Activated T-cell treated with anti-CD3 and anti-CD28 coated beads for 4 hours (primary cell): ENCODE measurements at places on chromosomes 7 and 10.

- no peak for DNase-seq
Observed at GRCh38 chr10:74011017-74011416, 13.1 kb downstream of the VCL start.

DNA sequence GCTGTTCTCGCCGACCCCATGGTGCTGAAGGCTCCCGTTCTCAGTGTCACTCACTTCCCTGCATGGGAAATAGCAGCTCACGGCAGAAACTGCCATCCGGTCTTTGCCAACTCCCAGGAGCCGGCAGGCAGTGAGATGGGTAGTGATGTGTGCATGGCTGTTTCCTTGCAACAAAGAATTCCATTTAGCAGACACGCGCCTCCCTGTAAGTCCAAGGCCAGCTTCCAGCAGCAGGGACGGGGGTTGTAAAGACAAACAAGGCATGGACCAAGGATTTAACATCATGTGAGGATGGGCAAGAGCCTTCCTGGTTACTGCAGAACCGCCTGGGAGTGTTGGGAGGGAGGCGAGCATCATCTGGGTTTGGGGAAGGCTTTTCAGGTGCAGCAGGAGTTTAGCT, 273.1 kb downstream of the GLRX3 start:
- no peak for DNase-seq

DNA sequence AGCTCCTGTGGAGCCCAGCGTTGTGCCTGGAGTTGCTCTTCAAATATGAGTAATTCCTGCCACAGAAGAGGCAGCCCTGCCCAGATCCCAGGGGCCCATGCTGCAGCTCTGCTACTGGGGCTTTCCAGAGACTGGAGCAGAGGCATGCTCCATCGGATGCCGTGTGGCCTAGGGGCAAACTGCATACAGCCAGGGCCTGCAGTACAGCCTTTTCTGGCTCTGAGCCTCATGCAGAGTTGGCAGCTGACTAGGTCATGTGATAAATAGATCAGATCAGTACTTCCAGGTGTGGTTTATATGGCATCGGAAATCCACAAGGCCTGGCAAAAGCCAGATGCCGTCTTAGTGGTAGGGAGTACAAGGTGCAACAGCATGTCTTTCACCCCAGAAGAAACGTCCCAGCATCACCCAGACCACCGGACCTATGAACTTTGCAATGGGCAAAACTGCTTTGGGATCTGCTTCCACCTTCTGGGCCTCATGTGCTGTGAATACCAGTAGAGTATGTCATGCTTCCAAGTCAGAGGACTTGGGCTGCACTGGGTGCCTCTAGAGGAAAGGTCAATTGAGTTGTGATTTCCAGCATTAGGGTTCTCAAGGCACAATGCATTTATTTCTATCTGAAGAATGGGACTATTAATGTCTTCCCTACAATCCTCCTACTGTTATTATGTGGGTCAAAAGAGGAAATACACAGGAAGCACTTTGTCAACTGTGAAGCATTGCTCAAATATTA, 250.7 kb upstream of the ZNF32 start:
- no peak for DNase-seq

DNA sequence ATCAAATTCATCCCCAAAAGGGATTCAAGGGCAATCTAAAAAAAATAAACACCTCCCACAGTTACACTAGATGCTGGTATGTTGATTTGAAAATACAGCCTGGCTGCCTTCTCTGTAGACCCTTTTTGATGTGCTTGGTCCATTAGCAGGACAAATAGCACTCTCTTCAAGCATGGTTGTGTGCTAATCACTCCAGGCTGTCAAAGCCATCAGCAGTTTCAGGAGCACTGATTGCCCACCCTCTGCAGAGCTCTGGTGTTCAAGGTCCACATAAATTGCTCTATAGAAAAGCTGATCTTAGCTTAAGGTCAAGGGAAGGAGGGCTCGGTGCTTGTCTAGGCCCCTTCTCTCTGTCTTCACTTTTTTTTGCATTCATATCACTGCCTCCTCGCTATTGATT, 35.4 kb downstream of the PRR15 start:
- no peak for DNase-seq

DNA sequence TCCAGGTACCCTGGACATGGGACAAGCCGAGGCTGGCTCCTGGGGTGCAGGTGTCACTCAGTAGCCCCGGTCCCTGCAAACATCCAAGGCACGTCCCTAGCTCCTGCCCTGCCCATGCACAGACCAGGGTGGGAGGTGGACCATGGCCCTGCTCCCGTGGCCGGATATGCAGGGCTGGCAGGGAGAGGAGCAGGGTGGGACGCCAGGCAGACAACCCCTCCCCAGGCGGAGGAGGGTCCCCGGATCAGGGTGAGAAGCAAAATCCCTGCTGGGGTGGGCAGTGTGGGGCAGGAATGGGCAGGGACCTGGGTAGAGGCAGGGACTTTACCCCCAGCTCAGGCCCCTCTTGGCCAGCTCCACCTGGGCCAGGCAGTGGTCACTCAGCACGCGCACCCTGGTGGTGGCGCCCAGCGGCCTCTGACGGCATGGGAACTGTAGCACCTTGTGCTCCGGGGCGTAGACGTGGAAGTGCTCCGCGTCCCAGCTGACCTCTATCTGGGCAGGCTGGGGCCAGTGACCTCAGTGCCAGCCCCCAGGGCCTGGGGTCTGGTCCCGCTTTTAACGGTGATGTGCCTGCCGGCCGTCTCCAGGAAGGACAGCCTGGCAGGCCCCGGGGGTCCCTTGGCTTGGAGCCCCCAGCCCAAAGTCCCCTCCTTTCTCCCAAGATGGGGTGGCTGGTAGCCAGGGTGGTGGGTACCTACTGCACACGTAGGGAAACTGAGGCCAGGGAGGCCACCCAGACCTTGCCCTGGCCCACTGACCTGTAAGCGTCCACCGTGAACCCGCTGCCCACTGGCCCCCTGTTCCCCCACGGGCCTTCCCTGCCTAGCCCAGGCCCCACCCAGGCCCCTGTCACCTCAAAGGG, 1.2 kb downstream of the GRIFIN start:
- DNase-seq, result no peak

DNA sequence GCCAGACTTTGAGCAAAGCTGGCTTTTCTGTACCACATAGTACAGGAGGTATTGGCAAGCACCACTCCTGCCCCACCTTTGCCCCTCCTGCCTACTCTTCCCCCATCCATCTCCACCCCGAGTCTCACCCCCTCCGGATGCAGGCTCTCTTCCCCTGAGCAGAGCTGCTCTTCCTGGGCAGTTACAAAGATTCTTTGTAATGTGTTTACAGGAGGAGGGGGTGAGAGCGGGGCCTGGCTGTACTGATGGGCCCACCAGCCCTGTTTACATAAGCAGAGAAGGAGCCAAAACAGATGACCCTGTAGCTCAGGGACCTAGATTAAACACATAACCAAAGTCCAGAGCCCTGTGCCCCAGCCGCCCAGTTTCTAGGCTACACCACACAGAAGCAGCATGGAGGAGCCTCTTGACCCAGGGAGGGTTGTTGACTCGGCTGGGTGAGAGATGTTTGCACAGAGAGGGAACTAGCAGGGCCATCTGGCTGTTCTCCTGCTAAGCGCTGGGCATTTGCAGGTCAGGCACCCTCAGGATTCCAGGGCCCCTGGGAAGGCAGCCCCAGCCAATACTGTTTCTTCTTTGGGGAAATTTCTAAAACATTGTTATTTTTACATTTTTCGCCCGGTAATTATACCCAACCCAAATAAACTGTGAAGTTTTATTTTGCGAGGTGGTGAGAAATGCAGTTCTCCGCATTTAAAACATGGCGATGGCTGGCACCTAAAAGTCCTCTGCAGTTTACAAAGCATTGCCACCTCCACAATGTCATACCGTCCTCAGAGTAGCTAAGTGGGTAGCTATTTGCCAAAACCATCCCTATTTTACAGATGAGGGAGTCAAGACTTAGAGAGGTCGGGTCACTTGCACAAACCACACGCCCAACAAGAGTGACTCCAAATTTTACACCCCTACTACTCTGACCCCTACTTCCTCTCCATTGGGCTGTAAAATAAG, 11.4 kb upstream of the ZKSCAN1 start:
- DNase-seq, result no peak

DNA sequence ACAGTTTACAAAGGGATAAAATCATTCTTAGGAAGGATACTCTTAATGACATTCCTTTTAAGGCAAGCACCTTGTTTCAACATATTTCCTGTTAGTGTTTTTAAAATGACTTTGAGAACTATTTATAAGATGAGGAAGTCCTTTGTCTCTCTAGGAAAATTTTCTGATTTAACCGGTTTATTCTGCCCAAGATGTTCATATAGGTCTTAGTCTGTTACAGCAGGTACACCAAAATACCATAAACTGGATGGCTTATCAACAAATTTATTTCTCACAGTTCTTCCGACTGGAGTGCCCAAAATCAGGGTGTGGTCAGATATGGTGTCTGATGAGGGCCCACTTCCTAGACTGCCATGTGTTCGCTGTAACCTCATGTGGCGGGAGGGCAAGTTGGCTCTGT, 77.9 kb downstream of the GSAP start:
- no peak for DNase-seq

DNA sequence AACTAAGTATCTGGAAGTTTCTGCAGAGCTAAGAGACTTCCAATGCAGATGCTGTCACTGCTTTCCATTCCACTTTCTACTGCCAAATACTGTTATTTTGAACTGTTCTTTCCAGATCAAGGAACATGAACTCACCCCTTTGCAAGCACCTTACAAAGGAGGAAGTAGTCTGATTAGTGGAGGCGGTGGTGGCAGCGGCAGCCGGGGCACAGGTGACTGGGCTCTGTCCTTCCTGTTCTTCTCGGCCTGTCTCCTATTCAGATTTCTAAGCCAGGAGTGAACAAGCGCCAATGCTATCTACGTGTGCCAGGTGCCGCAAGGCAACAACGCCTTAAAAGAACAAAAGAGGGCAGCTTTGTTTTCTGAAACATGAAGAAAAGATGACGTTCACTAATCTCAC, 44.9 kb downstream of the BEND7 start:
- DNase-seq, result no peak
